Stimulated activated CD8-positive, alpha-beta memory T cell treated with anti-CD3 and anti-CD28 coated beads, Interleukin-15, amount 100 ng/mL, for 24 hours (primary cell): ENCODE measurements at places on chromosomes 12 and 14.

- DNase-seq = no peak
Measured at GRCh38 chr14:100786576-100787219, 39.2 kb upstream of the MEG3 start.

- DNase-seq = no peak
Measured at GRCh38 chr12:29277231-29277630, 103.7 kb downstream of the ERGIC2 start.

DNA sequence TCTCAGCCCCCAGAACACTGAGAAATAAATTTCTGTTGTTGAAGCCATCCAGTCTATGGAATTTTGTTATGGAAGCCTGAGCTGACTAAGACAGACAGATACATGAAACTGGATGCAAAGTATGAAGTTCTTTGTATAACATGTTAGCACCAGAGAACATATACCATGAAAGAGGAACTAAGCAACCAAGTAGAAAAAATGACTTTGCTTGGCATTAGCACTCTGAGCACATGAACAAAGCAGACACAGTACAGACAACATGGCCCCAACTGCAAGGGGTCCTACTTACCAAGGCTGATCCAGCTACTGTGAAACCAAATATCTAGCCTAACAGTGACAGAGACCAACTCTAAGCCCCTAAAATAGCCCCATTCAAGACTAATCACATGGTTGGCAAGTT is 13.8 kb downstream of the EXOC5 start:
- no peak for DNase-seq

DNA sequence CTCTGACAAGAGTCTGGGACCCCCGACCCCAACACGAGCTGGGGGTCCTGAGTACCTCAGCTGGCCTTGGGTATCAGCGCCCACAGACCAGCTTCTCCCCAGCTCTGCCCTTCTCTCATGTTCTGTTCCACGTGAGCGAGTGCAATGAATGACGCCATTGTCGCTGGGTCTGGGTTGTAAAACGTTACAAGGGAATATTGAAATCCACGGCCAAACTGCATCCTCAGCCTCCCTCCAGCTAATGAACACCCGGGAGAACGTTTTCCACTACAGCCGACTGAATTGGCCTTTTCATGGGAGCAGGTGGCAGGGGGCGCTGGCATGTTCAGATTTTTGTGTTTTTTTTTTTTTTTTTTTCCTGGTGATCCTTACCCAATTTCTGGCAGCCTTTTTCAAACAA is 34.7 kb downstream of the TBX5 start:
- DNase-seq = no peak

- no peak for DNase-seq
Measured at GRCh38 chr14:95407354-95407753, 87.6 kb upstream of the CLMN start.

DNA sequence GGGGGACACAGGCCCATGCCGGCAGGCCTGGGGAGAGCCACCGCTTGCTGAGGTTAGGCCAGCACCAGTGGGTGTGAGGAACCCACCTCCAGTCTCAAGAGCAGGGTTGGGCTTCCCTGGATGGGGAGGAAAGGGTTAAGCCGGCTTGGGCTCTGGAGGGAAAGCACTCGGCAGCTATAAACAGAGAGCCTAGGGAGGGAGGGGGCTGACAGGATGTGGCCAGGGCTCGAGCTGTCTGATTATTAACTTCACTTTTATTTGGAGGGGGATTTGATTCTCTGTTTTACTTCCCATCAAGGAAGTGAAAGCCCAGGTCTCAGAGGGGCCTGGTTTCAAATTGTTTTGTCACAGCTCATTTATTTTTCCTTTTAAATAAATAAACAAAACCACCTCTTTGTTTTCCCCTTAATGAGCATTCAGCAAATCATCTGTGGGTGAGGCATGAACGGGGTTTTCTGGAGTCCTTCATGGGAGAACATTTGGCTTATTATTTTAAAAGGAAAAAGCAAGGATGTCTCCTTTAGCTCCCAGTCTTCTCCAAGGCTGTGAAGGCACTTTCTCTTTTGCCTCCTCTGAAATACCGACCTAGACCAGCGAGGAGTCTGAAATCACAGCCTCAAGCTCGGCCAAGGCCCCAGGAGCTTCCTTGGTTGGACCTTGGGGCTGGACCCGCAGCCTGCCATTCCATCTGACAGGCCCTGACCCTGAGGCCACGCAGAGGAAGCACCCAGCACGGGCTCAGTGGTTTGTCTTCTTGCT is 21.9 kb upstream of the ZFP36L1 start:
- DNase-seq = no peak

DNA sequence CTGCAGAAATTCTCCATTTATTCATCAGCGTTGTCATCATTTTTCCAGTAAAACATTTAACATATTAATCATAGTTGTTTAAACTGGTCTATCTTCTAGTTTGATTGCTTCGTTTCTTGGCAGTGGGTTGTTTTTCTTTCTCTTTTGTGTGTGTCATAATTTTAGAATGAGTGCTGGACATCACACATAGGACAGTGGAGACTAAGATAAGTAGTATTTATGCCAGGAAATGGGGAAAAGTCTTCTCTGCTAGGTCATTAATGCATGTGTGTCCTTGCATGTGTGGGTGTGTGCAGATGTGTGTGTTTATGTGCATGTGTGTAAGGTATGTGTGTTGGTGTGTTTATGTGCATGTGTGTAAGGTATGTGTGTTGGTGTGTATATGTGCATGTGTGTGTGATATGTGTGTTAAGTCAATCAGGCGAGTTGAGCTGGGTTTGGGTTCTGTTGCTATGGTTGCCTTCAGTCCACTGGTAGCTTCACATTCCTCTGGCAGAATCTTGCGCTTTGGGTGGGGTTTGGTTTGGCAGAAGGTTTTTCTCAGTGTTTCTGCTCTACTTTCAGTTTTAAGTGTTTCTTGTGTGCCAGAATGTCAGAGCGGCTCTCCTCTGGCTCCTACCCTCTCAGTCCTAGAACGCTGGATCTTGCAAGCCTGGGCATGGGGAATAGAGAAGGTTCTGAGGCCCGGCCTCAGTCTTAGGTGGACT is 7.8 kb upstream of the ADGRD1 start:
- DNase-seq = no peak

- no peak for DNase-seq
Measured at GRCh38 chr14:67420102-67420739, 8.3 kb upstream of the PLEK2 start.

- DNase-seq = no peak
Measured at GRCh38 chr12:59494617-59495016, 101.2 kb upstream of the SLC16A7 start.

DNA sequence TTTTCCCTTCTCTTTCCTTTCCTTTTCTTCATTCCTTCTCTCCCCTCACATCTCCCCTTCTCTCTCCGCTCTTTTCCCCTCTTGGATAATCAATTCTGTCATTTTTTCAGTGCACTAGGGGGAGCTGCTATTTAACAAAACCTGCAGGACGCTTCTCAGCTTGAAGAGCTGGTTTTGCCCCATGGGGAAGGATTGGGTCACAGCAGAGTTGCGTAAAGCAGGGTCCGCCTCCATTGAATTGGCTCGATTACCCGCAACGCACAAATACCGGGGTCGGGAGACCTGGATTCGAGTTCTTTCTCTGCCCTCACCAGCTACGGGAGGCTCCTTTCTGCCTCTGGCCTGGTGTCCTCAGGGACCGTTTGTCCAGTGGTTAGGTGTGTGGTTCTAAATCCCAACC is 42.1 kb upstream of the CHGA start:
- DNase-seq = no peak

DNA sequence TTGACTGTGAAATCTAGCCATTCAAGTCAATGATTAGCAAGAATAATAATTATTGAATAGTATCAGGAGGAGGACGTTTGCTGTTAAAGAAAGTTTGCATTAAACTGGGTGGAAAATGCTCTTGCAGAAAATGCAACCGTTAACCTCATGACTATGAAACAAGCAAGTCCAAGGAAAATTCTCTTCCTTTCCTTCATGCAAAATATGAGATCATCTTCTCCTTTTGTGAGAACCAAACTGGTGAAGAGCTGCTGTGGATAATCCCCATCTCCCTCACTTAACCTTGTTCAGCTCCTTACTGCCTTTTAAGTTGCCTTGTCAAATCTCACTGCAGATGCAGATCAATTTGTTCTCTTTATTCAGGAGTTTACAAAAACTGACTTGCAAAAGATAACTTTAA is 142.5 kb downstream of the BCAT1 start:
- no peak for DNase-seq

DNA sequence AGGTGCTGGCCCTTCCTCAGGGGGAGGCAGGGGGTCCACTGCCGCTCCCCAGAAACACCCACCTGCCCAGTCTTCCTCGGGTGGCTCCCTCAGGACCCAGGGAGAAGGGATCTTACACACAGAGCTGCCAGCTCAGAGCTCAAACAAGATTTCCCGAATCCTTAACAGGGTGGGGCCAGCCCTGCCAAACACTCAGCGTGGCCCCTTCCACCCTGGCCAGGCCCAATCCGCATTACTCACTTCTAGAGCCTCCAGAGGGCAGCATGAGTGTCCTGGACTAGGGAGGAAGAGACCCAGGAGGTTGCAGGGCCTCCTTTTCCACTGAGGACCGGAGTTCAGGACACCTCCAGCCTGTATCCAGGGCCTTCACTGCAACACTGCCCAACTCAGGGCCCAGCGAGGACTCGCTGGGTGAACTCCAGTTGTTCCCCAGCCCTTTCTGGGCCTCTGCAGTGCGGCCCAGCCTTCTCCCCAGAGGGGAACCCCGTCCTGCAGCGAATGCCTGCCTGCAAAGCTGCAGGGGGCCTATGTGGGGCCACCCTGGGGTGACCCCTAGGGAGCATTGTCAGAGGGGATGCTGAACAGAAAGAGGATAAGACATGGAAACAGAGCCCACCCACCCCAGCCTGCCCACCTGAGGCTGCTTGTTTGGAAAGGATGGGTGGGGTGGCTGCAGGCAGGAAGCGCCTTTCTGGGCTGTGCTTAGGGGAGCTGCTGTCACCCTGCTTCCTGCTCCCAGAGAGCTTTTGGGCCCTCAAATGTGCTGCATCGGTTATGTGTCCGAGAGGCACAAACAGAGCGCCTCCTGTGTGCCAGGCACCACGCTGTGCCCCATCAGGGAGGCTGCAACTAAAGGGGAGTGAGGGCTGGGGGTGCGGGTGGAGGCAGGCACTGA is 43.8 kb downstream of the CCNK start:
- no peak for DNase-seq
